ENCODE measurements at places on chromosomes 6 and 20. TPM values are rescaled to one million over a fixed set of nuclear protein-coding genes. Genes with fewer than 3 reads are reported as not detected.

The CST8 gene
- not detected for total RNA-seq

The DDO gene
- total RNA-seq, result not detected

The RAET1G gene
- not detected for total RNA-seq

The CNKSR3 gene
- total RNA-seq, result not detected

The SHLD1 gene
- total RNA-seq, result 7.0 TPM

The OPRM1 gene
- total RNA-seq, result not detected

The GGTLC1 gene
- not detected for total RNA-seq

The ZC2HC1B gene
- not detected for total RNA-seq

The HSD17B8 gene
- 14.1 TPM for total RNA-seq

The FBXO5 gene
- total RNA-seq, result 73.9 TPM

The HMGA1 gene
- total RNA-seq, result 300 TPM

The TRIM10 gene
- total RNA-seq, result not detected

The CNR1 gene
- not detected for total RNA-seq

The FOXF2 gene
- total RNA-seq, result not detected

The NKX2-4 gene
- total RNA-seq, result not detected

The ATRN gene
- 8.1 TPM for total RNA-seq

The MSH5 gene
- total RNA-seq, result 73.6 TPM

The DNAJC5 gene
- total RNA-seq, result 47.3 TPM

The MYLK4 gene
- total RNA-seq, result 0.13 TPM

The FAM162B gene
- total RNA-seq, result not detected

The GNMT gene
- 1.1 TPM for total RNA-seq
